ENCODE measurements at places on chromosomes 4 and X.

DNA sequence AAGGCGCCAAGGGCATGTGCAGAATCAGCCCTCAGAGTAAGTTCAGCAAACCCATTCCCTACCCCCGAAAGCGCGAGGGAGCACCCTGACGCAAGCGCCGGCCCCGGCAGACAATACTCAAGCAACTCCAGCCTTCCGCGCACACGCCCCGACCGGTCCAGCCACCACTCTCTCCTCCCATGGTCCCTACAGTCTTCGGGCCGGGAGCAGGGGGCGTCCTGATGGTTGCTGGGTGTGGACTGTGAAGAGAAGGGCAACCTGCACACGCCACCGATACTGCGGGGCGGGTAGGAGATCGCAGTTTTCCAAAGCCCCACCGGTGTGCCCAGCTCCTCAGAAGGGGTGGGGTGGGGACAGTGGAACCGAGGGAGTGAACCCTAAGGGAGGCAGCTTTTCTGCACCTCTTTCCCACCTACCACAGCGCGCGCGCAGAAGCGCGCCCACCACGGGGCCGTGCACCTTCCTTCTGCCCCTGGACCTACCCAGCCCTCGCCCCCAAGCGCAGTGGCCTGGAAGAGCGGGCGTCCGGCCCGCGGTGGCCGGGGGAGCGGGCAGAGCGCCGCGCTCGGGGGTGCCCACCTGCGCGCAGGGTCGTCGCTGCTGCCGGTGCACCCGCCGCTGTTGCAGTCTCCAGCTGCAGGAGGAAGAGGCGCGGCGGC lies 650.2 kb upstream of the DIPK2B start:
- DNase-seq, result peak; percentile 52

DNA sequence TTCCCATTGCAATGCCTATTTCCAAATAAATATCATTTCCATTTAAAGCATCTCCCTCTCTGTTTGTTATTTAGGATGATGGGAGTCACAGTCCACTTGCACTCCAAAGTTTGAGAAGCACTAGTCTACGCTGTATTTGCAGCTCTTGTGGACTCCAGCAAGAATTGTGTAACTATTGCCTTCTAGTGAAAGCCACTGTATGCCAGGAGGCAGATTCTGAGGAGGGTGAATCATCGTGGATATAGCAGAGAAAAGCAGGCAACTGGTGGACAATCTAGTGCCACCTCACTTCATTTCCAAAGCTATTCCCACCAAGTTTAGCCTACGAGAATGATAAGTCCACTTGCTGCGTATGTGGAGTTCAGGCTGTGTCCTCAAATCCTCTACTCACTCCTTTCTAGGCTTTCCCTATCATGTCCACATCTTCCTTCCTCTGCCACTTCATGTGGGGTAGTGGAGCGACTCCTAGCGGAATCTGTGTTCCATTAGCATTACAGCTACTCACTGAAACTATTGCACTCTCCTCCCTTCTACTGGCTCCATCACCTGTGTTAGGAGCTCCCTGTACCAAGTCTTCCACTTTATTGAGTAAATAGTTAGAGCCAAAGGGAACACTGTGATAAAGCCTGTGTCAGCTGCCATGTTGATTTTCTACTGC lies 501.8 kb upstream of the GALNT7 start:
- DNase-seq, result no peak

DNA sequence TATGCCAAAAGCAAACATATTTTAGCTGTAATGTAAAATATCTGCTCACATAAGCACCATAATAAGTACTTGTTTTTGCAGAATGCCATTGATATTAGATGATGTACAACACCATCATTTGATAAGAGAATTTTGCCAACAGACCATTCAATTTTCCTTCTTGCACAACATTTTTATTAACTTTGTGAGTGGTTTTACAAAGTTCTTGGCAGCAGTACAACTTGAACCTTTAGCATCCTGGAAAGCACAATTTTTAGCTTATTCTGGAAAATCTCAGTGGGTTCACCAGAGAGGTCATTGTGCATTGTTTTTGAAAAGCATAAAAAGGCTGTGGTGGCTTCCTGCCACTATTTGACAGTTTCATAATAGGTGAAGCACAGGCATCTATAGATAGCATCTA lies 26.4 kb upstream of the REPS2 start:
- no peak for DNase-seq

DNA sequence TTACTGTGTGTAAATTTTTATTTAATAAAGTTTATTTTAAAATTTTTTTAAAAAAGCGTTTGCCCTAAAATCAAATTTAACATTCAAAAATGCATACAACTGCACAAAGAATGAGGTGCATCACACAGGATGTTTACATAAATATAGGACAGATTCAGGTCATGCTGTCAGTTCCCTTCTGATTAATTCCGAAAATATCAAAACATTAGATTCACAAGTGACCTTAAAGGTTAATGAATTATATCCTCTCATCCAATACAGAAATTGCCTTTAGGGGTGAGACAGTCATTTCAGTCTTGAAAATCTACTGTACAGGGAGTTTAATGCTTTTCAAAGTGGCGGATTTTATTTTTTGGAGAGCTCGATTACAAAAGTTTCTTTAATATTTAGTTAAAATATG lies 208.7 kb upstream of the FTHL17 start:
- no peak for DNase-seq

DNA sequence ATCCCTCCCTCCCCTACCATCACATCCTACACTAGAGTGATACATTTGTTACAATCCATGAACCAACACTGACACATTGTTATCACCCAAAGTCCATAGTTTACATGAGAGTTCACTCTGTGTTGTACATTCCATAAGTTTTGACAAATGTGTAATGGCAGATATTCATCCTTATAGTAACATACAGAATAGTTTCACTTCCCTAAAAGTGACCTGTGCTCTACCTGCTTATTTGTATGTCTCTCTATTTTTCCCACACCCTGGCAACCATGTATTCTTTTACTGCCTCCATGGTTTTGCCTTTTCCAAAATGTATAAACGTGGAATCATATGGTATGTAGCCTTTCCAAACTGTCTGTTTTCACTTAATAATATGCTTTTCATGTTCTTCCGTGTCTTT lies 42.2 kb upstream of the HPGD start:
- DNase-seq, result no peak

- DNase-seq, result no peak
These were observed 52.5 kb downstream of the SYNPO2 start for GRCh38 chr4:118941149-118941548.

DNA sequence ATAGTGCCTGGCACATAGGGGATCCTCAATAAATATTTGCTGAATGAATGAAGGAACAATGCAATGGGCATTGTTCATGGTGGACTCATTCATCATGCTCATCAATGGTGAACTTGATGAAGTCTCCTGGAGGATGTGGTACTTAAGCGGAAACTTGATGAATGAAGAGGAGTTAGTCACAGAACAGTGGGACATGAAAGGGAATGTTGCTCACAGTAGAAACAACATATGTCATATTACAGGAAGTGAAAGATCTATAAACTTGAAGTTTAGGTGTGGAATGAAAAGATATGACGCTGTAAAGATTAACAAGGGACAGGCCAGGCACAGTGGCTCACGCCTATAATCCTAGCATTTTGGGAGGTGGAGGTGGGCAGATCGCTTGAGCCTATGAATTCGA lies 224.1 kb downstream of the PPP3CA start:
- no peak for DNase-seq

- DNase-seq, result peak; percentile 33
These were observed 995 bp downstream of the SMARCA5 start for GRCh38 chr4:143514497-143514896.

- DNase-seq, result no peak
These were observed 64.5 kb downstream of the GPC4 start for GRCh38 chrX:133350751-133351150.

DNA sequence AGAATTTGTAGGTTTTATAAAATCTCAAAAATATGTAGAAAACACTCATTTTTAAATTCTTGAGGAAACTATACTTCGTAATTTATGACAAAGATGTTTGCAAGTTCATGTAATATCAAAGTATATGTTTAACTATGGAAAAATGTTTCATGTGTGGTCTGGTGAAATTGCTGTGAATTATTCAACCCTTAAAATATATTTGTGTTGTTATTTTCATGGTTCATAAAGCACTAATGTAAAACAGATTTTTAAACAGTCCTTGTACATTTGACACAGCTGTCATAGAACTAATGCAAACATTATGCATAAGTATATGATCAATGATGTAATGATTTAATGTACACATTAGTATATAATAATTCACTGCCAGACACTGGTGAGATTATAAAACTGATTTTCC lies 83.1 kb upstream of the ARSJ start:
- DNase-seq, result no peak

DNA sequence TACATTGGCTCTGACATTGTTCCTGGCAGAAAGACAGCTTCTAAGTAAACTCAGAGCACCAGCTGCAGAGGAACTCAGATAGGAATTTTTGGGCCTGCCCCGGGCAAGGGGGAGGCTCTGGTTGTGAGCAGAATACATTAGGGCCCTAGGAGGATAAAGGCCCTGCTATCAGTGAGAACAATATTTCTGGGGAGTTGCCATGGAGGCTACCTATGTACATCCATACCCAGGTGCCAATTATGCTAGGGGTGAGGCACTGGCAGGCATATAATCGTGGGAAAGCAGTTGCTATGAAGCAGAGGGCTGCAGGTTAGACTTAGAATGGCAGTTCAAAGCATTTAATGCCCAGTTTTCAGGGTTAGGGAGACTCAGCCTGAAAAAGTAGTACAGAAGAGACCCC lies 273.5 kb upstream of the EDA2R start:
- DNase-seq, result no peak

GRCh38 chr4:182427554-182427953 lies 184.4 kb downstream of the TENM3 start:
- no peak for DNase-seq

DNA sequence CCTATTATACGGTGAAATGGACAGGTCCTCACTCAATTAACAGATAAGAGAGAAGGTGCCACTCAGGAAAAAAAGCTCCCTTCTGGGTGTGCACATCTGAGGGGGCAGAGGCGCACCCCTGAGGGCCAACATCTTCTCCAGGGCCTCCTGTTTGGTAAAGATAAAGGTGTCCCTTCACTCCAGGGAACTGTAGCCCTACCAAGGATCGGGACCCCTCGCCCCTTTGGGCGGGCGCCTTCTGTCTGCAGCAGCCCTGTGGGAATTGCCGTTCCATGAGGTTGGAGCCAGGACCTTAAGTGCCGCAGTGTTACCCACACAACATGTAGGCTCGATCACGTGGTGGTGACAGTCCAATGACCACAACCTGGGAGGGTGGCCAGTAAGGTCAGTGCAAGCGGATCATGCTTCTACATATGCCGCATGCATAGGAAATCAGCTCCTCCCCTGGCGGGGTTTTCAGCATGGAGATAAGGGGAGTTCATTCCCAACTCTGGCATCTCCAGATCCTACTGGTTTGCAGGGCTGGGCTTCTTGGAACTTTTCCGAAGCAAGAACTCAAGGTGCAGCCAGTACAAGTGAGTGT lies 253.3 kb downstream of the EVC2 start:
- no peak for DNase-seq

GRCh38 chr4:139176302-139177048 lies 543 bp downstream of the ELF2 start:
- DNase-seq, result peak; percentile 85

GRCh38 chr4:150079081-150079581 lies 886 bp downstream of the DCLK2 start:
- peak; percentile 42 for DNase-seq

DNA sequence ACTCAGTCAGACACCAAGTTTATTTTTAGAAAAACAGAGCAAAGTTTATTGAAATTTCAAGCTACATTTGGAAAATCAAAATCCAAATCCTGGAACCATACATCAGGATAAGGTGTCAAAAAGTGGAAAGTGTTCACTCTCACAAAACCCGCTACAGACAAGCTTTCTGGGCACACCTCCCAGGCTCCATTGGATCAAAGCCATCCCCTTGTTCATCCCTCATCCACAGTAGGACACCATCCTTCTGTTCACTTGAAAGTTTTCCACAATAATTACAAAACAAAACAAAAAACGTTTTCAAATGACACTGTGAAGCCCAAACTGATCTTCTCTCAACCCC lies 62.4 kb downstream of the TSC22D3 start:
- no peak for DNase-seq

GRCh38 chr4:158461336-158461735 lies 60.3 kb upstream of the RXFP1 start:
- no peak for DNase-seq

DNA sequence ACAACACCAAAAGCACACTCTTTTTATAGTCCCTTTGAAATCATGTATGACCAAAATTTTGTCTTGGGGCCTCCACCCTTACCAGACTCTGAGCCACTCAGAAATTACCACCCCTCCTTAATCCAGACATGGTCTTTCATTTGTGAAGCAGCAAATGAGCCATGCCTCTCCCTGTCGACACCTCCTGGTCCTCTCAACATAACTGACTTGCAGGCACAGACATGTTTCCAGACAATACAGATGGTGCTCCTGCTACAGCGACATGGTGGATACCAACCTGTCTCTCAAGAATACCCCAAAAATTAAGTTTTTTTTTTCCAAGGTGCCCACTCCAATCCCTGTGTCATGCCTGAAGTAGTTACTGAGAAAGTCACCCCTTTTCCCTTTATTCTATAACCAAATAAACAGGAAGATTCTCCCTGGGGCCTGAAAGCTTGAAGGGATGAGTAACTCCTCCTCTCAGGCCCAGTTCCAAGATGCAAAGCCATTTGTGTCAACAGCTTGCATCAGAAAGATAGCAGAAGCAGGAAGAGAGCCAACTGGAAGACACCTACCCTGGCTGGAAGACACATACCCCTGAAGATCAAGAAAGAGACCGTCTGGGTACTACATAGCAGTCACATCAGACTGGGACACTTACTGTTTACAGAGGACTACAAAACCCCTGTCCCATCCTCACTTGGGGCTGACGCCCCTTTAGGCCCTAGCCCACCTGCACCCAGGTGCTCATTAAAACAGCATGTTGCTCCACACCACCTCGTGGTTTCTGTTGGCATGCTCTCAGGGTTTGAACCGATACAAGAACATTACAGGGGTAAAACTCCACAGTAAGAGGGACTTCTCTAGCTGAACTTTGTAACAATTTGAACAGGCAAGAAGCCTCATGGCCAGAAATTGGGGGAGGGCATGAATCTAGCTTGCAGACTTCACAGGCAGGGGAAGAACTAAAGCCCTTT lies 5.5 kb upstream of the UGT2B17 start:
- no peak for DNase-seq

DNA sequence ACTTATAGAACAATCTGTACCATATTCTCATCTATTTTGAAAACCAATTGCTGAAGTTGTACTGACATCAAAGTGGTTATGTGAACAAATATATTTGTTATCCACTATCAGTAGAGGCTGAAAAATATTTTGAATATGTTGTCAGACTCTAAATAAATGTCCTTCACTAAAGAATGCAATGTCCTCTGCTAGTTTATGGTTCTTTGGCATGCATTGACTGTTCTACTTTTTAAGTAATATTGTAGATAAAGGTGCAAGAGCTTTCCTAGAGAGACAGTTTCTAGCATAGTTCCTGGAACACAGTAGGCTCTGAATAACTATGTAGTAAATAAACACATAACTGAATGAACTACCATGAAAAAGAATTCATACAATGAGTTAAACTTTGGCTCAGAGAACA lies 18.2 kb upstream of the COX7B2 start:
- no peak for DNase-seq

All from Caco-2 (cell line).